Naive thymus-derived CD4-positive, alpha-beta T cell (primary cell): ENCODE measurements at places on chromosomes 2 and 18. TPM values are rescaled to one million over a fixed set of nuclear protein-coding genes. Genes with fewer than 3 reads are reported as not detected.
A peak's percentile ranks its signal among the peaks of the same experiment; 100 is the strongest.

GRCh38 chr2:120344976-120345581 is 857 bp upstream of the INHBB start:
- DNase-seq: peak; percentile 44

The FAM237A gene
- not detected for total RNA-seq

GRCh38 chr18:65852273-65852672 is 101.5 kb downstream of the CDH7 start:
- DNase-seq: no peak

The TTC21B gene
- total RNA-seq: 33.0 TPM

GRCh38 chr2:178295115-178295514 is 100.8 kb downstream of the OSBPL6 start:
- DNase-seq: no peak

- no peak for DNase-seq
Measured at GRCh38 chr2:55025627-55026026, 24.6 kb downstream of the RTN4 start.

The SERPINB7 gene
- not detected for total RNA-seq
